Stimulated activated CD8-positive, alpha-beta memory T cell treated with anti-CD3 and anti-CD28 coated beads, Interleukin-2, amount 100 ng/mL, for 1 hour (primary cell): ENCODE measurements at places on chromosomes 4 and X.
A peak's percentile ranks its signal among the peaks of the same experiment; 100 is the strongest.

GRCh38 chr4:176436293-176436973 lies 116.7 kb downstream of the SPCS3 start:
- DNase-seq: no peak

DNA sequence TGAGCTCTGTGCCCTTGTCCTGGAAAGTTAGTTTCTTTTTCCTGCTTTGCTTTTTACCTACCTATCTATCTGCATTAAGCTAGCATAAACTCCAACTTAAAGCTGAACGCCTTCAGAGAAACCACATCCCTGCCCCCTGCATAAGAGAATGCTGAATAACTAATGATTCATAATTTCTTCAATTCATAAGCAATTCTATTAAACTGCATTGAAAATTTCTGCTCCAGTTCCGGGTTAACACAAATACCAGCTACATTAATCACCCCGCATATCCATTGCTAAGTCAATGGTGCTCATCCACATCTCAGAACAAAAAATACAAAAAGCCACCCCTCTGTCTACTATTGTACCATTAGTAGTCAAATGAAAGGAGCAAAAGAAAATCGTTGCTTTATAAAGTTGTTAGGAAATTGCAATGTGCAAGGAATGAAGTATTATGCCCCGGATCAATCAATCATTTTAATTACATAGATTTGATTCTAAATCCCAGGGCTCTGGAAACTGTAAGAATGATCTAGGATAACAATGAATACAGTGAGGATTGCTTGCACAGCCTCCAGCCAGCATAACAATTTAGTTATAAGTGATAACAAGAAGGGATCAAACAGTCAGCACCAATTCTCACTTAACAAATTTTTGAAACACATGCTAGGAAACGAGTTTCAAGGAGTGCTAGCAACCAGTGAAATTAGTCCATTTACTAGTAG lies 106.8 kb downstream of the ELOVL6 start:
- DNase-seq: no peak

DNA sequence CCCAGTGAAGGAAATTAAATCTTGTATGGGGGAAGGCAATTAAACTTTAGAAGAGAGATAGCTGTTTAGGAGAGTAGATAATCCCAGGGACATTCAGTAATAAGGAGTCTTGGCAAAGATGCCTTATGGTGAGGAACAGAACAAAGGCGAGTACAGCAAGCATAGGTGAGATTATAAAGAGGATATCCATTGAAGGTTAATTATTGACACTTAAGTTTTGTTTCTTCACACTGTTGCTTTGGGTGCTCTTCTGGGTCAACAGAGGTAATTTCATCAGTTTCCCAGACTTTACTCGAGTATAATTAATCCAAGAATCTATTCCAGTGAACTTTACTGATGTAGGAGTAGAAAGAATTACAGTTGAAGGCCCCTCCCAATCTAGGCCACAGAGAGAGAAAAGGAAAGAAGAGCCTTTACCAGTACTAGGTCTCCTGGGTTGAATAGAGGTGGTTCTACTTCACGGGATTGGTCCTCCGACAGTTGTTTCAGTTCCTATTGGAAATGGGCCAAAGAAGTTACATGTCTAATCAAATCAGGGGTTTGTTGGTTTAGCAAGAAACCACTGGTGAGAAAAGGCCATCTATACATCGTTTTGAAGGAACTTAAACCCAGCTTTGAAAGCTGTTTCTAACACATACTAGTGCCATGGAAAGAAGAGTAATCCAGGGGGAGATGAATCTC lies 27.2 kb downstream of the EPGN start:
- no peak for DNase-seq

- no peak for DNase-seq
These were observed 144.0 kb upstream of the PJA1 start for GRCh38 chrX:69309074-69309792.

DNA sequence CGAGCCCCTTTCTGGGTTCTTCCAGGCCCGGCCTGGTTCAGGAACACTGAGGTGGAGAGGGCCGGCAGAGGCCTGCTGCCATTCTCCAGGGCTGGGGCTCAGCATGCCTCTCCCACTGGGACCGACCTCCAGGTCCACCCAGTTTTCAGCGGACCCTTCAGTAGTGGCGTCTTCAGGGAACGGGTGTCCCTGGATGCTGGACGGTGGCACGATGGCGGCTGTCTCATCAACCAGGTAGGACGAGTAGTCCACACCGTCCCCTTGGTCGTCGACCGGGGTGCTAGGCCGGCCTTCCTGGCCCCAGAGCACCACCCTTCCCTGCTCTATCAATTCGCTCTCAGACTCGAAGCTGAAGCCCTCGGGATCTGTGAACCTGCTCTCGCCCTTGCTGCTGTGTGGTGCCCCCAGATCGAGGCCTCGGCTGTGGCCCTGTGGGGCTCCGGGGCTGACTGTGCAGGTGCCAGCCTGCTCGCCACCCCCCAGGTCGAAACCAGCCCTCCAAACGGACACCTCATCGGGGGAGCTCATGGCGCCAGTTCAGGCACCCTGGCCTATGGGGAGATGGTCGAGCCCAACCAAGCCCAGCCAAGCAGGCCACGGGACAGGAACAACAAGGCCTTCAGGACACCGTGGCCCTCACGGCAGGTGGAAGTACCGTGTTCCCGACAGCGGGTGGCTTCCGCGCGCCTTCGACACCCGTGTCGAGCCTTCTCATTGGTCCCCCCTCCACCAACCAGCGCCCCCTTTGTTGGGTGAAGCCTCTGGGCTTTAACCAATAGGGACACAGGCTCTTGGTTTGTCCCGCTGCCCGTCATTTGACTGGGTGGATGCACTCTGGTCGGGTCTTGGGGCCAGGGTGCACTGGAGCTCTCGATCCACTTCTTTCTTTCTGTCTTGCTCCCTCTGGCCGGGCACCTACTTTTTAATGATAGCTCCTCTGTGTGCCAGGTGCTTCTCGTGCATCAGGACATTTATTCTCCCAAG lies 814 bp upstream of the LOC101059915 start:
- DNase-seq: no peak

DNA sequence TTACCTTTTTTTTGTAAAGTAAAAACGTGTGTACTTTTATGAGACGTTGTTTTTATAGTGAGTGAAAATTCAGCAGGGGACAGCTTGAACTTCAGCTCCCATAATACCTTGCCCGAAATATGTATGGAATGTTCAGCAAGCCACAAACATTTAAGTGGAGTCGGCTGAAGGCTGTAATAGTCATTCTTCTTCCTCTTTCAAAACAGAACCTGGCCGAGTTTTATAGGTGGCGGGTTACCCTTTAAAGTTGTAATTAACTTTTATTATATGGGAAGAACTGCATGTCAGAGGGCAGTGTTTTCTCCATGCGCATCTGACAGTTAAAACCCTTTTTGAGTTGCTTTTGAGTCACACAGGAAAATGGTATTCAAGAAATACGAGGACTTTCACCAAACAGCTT lies 50.7 kb downstream of the CLDN34 start:
- DNase-seq: no peak

DNA sequence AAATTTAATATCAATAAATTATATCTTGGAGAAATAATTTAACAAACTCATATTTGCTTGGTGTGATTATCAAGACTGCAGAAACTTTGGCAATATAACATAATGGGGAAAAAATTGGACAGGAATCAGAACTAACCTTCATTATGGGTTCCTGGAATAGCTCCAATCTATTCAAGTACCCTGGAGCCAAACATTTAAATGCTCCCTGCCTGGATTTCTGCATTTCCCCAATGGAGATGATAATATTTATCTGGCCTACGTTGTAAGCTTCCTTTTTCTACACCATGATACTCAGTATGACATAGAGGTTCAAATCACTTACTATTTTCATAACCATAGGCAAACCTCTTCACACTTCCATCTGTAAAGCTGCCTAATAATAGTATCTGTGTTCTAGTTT lies 326.8 kb downstream of the TRIML1 start:
- DNase-seq: no peak

- no peak for DNase-seq
These were observed 109.0 kb downstream of the ENOX2 start for GRCh38 chrX:130793975-130794374.

- DNase-seq: no peak
These were observed 100.3 kb upstream of the NDST4 start for GRCh38 chr4:115213716-115214115.

DNA sequence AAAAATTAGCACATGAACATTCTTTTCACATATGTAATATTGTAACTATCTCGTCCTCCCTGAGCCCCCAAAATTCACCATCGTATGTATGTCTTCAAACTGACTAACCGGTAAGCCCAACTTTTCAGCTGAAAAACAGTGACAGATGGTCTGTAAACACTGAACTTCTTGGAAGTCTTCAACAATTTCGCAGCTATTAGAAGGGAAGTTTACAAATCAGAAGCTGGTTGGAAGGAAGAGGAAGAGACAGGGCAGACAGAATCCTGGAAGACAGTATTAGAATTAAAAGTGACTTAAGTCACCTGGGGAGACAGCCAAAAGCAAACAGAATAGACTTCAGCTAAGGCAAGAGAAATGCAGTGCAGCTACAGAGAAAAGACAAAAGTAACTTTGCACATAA lies 858.4 kb downstream of the ADGRL3 start:
- DNase-seq: no peak

DNA sequence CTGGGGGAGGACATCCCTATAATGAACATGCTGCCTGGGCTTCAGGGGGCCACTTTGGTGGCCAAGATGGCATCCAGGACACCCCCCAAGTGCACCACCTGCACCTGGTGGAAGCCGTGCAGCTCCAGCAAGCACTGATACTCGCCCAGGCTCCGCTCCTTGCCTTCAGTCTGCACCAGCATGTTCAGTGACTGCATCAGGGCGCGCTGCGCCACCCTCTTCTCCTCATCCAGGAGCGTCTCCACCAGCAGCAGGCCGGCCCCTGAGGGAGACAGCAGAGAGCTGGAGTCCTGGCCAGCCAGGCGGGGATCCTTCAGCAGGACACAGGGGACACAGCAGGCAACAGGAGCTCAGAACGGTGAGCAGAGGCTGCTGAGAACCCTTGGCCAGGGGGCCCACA lies 11.3 kb upstream of the SLC25A6 start:
- no peak for DNase-seq

DNA sequence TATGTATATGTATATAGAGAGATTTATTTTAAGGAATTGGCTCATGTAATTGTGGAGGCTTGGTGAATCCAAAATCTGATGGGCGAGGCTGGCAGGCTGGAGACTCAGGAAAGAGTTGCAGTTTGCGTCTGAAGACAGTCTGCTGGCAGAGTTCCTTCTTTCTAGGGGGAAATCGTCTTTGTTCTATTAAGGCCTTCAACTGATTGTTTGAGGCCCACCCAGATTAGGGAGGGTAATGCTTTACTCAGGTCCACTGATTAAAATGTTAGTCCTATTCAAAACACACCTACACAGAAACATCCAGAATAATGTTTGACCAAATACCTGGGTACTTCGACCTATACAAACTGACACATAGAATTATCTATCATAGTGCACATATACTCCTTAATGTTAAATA lies 149.5 kb downstream of the NAA11 start:
- no peak for DNase-seq

DNA sequence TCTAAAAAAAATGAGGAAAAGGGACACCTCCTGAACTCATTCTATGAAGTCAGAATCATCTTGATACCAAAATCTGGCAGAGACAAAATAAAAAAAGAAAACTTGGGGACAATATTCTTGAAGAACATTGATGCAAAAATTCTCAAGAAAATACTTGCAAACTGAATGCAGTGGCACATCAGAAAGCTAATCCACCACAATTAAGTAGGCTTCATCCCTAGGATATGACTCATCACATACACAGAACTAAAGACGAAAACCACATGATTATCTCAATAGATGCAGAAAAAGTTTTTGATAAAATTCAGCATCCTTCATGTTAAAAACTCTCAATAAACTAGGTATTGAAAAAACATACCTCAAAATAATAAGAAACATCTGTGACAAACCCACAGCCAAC lies 98.3 kb downstream of the FAM47B start:
- DNase-seq: no peak

GRCh38 chr4:158895797-158896576 lies 127.2 kb downstream of the FNIP2 start:
- no peak for DNase-seq

DNA sequence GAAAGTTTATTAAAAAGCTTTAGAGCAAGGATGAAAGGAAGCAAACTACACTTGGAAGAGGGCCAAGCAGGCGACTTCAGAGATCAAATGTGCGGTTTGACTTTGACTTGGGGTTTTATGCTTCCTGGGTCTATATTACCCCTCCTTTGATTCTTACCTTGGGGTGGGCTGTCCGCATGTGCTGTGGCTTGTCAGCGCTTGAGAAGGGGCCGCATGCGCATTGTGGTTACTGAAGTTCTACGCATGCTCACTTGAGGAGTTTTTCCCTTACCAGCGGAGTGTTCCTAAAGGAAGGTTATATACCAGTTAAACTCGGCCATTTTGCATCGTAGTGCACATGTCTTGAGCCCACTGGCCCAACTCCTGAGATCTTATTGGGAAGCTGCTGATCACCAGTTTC lies 9.9 kb downstream of the ZNF157 start:
- DNase-seq: peak; percentile 17

DNA sequence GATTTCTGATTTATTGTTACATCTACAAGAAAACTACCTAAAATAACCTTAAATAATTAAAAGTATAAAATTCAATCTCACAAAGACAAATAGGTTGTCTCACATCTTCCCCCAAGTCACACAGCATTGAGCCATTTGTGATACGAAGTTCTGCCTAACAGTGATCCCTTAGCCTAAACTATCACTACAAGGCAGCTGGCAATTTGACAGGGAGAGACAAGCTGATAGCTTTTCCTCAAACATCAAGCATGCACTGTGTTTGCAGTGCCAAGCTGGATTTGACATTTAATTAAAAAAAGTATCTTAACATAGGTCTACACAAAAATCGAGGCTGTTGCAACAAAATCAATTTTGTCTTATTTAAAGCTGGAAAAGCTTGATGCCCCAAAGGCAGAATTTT lies 464.7 kb upstream of the TRAM1L1 start:
- no peak for DNase-seq

GRCh38 chr4:14410516-14410915 lies 591.8 kb upstream of the CPEB2 start:
- DNase-seq: no peak

DNA sequence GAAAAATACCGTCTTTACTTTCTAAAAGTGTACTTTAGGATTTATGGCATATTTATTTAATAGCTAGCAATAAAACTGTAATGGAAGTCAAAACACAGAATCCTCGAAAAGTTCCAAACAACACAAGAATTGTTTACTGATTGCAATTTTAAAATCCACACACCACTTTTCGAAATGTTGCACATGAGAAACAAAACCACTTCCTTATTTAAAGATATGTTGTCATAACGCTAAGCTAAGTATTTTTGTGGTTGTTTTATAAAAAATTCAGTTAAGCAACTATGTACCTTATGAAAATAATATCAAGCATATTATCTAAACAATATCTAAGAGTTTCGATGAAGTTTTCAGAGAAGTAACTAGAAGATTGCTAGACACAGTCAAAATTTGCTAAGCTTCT lies 344 bp downstream of the TMPRSS11D start:
- no peak for DNase-seq

GRCh38 chrX:10728806-10729389 lies 108.5 kb upstream of the MID1 start:
- DNase-seq: no peak

- no peak for DNase-seq
These were observed 48.6 kb upstream of the AP1S2 start for GRCh38 chrX:15903186-15903681.

GRCh38 chr4:110682311-110682710 lies 59.4 kb upstream of the PITX2 start:
- DNase-seq: no peak

- no peak for DNase-seq
These were observed 252.0 kb downstream of the FRMPD4 start for GRCh38 chrX:12390301-12390700.
